ENCODE measurements at places on chromosomes 2 and 18.

DNA sequence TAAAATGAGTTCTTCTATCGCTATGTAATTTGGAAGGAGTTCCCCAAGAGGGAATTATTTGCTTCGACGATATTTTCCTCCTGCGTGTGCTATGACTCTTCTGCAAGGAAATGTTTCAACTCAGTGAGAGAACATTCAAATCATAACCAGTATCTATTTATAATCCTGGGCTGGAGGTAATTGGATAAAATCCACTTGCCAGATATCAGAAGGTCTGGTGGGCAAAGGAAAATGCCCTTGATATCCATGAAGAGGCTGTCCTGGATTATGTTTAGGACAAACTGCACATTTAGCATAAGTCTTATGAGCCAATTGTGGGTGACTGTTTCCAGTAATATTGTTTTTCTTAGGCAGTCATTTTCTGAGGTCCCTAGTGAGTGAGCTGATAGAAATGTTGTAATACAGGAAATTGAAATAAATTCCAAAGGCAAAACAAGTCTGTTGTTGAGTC, 17.7 kb downstream of the RPIA start:
- no peak for DNase-seq

DNA sequence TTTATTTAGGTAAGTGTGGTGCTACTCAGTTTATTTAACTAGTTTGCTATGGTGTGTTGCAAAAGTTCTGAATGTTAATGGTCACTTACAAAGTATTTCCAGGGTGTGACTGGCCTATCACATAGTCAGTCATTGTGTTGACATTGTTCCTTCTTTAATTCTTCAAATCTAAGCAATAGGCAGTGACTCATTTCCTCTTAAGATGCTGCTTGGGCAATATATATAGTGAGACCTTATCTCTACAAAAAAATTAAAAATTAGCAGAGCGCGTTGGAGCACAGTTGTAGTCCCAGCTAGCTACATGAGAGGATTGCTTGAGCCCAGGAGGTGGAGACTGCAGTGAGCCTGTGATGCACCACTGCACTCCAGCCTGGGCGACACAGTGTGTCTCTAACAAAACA, 5.8 kb upstream of the CCDC88A start:
- no peak for DNase-seq

DNA sequence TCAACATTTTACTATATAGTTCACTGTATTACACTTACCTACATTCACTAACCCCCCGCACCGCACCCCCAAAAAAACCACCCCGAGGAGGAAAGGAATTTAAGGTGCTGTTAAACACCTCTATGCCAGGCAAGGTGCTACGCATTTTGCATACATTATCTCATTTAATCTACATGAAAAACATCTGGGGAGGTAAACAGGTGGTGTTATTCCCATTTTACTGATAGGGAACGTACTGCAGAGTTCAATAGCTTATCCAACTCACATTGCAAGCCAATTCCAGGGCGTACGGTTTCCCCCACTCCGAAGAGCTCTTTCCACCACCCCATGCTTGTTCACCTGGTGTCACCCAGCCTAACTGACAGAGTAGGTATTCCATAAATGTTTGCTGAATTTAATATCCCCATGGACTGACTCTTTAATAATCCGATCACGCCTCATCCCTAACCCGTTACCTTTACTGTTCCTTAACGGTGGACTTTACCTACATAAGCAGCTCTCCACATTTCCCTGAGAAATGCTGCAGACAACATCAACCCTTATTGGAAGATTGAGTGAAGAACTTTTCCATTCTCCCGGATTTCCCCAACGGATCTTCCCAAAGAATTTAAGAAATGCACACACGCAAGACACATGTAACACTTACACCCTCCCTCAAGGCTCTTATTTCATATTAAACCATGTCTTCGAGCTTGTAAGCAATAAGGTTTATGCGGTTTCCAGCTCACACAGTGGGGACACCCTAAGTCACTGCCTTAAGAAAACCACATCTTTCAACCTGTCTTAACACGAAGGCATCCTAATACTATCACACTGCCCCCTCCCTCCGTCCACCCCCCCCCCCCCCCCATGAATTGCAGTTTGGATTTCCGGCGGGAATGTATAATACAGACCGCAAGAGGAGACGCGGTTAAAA, 1.2 kb downstream of the RAPH1 start:
- DNase-seq, result no peak

- DNase-seq, result no peak
These were observed 366.7 kb upstream of the KCNJ3 start for GRCh38 chr2:154331784-154332183.

- no peak for DNase-seq
These were observed 7.2 kb upstream of the TMEM177 start for GRCh38 chr2:119671752-119672151.

- DNase-seq, result no peak
These were observed 194.8 kb downstream of the CD226 start for GRCh38 chr18:69752737-69753380.

DNA sequence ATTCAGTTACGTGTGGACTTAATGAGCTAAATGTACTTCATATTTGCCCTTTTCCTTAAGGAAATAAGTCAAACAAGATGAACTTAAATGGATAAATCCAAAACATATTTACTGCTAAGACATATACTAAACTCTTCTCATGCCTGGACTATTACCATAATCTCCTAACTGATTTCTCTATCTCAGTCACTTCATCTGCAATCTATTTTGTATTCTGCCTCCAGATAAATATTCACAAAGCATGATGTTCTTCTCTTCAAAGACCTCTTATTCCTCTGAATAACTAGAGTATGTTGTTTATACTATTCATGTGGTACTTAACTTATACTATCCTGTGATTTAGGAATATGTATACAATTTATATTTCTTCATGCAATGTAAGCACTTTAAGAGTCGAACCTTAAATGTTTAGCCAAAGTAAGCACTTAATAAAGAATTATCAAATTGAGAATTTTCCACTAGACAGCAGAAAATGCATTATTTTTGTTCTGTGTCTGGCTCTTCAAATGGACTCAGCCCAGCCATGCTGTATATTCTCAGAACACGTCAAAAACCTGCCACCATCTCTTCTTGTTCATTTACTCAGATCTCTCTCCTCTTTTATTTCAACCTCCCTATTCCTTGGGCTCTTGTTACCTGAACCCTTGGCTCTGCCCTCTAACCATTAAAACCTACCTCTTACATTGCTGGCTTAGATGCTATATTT, 79.9 kb upstream of the ARHGAP28 start:
- no peak for DNase-seq

GRCh38 chr2:8367833-8368232, 314.0 kb upstream of the ID2 start:
- no peak for DNase-seq

GRCh38 chr2:216490061-216490460, 8.6 kb upstream of the RPL37A start:
- DNase-seq, result no peak

DNA sequence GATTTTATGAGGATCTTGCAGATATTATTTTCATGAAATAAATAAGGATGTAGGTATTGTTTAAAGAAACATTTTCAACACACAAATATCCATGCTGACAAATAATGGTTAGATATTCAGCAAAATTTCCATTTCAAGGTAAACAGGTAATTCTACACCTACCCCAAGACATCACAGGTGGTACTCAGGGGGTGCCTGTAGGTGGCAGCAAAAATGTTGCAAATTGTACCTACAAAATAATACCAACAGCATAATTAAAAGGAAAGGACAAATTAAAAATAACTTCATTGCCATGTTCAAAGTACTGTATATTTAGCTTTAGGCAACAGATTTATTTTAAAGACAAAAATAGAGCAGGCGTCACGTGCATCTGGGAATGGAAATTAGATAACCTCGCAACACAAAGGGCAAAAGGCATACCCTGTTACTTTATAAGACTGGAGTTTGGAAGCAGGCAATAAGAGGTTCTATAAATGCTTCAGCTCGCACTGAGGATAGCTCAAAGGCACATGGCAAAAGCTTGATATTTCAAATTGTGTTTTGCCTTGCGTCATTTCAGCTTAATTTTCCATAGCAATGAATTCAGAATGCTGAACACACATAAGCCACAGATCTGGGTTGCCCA, 630.5 kb downstream of the TDRD15 start:
- no peak for DNase-seq

DNA sequence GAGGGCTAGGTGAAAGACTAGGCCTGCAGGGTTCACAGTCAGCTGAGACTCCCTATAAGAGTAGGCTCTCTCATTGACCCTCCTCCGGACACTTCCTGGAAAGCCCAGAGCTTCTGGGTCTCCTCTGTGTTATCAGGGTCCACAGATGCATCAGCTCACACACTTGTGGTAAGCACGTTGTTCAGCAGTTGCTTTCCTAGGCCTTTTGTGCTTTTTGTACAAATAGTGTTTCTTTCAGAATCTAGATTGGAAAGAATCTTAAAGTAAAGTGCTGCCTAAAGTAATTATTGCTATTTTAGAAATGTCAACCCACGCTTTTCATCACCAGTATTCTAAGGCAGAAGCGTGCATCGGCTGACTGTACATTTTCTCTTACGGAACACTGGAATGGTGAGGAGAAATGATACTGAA, 15.5 kb downstream of the SLC9A2 start:
- no peak for DNase-seq

- DNase-seq, result no peak
These were observed 12.9 kb upstream of the ESPNL start for GRCh38 chr2:238087211-238087610.

DNA sequence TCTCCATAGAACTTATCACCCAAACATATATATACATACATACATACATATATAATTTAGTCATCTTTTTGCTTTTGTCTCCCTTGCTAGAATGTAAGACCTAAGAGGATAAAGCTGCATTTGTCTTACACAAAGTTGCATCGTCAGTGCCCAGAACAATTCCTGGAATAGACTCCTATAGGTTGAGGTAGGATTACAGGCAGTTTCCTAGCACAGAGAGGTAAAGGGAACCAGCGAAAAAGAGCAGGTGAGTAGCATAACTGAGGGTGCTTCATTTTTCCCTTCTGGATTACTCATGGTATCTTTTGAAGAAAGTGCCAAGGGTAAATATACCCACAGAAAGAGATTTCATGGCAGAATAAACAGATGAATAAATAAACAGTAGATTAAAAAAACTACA, 68.1 kb upstream of the AMMECR1L start:
- DNase-seq, result no peak

GRCh38 chr2:176161825-176162626, 4.9 kb downstream of the HOXD3 start:
- no peak for DNase-seq

DNA sequence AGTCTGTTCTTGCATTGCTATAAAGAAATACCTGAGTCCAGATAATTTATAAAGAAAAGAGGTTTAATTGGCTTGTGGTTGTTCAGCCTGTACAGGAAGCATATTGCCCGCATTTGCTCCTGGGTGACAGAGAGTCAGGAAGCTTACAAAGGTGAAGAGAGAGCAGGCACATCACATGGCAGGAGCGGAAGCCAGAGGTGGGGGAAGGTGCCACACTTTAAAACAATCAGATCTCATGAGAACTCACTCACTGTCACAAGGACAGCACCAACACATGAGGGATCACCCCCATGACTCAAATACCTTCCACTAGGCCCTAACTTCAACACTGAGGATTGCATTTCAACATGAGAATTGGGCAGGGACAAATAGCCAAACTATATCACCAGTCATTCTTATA, 124.8 kb upstream of the COL5A2 start:
- no peak for DNase-seq

DNA sequence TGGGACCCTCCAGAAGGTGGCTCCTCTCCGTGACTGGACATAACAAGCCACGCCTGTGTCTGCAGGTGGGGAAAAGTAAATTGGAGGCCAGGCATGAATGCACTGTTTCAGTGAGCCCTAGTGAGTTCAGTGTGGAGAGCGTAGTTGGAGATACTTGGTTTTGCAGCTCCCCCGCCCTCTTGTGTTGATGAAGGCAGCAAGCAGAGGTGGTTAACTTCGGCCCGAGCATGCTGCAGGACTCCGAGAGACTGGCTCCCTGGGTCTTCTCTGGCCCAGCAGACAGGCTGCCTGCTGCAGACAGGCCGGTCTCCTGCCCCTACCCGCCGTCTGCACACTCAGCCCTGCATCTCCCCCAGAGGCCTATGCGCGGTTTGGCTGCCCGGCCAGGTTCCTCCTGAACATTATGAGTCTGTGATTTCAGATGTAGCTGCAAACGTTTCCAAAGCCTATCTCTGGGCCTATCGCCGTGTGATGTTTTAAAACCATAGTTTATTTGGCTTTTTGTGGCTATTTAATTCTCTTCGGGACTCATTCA, 102.4 kb downstream of the LDLRAD4 start:
- DNase-seq, result no peak

- no peak for DNase-seq
These were observed 244.8 kb downstream of the IKZF2 start for GRCh38 chr2:212906620-212907019.

DNA sequence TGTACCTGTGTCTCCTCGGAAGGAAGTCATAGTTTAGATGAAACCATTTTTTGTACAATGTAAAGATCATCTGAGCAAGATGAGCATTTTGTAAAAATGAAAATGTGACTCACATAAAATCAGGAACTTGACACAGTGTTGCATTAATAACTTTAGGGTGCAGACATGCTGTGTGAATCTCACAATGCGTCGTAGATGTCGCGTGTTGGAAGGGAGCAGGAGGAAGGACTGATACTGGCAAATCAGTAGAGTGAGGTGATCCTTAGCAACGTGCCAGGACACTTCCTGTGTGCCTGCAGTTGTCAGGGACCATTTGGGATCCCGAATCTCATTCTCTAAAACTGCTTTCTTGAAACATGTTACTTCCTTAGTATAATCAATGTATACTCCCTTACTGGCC, 103.1 kb downstream of the SH3BP4 start:
- DNase-seq, result no peak

GRCh38 chr2:235689427-235689853, 195.6 kb downstream of the AGAP1 start:
- DNase-seq, result no peak

DNA sequence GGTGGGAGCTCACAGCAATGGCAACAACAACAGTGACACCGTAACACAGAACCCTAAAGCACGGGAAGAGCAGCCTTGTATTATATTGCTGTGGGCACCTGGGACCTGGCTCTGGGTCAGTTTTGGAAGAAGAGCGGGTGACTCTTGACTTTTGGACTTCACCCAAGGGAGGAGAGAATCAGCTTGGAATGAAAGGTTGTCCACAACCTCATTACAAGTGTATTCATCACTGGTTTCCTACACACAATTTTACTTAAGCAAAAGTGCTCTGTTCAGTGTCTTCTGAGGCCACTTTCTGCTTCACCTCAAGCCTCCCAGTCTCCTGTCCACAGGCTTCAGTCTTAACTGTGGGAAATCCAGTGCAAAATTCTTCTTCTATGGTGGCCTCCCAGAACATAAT, 263.8 kb downstream of the KCNE4 start:
- DNase-seq, result no peak

DNA sequence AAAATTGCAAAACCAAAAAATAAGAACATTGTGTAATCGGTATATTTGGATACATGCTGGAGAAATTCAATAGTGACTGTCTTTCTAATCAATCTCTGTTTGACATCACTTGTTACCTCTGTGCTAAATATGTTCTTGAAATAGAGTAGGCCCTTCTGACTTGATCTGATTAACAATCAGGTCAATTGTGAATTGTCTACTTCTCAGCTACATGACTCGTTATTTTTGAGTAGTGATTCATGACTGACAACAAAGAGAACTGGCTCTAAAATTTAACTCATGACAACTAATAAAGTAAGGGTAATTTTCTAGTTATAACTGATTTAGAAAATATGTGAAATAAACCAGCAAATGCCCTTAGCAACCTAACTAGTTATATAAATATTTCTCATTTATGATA, 312.1 kb downstream of the TMX3 start:
- no peak for DNase-seq

GRCh38 chr2:36351736-36352349, 3.7 kb upstream of the CRIM1 start:
- no peak for DNase-seq

Measured in esophagus squamous epithelium (tissue), 5 donors.